ENCODE measurements at places on chromosomes 6 and 20.

GRCh38 chr6:36698871-36699271 is 1.2 kb downstream of the RAB44 start:
- DNase-seq = no peak

DNA sequence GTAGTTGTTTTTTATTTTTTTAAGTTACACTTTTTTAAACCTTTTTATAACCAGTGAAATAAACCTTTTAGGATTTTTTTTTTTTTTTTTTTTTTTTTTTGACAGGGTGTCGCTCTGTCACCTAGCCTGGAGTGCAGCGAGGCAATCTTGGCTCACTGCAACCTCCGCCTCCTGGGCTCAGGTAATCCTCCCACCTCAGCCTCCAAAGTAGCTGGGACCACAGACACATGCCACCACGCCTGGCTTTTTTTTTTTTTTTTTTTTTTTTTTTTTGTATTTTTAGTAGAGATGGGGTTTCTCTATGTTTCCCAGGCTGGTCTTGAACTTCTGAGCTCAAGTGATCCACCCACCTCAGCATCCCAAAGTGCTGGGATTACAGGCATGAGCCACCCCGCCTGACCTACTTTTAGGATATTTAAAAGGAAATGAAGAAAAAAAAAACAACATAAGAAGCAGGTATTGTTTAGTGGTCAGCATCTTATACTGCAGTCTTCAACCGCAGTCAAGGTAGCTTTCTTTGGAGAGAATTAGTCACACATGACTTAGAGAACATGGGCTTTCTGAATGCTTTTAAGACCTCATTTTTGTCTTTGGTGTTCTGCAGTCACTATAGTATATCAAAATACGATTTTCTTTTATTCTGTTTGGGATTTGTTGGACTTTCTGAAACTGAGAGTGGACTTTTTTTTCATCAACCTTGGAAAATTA is 1.6 kb downstream of the POLR1H start:
- DNase-seq = no peak

- DNase-seq = peak; percentile 67
These were observed 394 bp downstream of the AKAP12 start for GRCh38 chr6:151240036-151240685.

GRCh38 chr6:47264775-47265184 is 44.9 kb downstream of the TNFRSF21 start:
- DNase-seq = peak; percentile 57

DNA sequence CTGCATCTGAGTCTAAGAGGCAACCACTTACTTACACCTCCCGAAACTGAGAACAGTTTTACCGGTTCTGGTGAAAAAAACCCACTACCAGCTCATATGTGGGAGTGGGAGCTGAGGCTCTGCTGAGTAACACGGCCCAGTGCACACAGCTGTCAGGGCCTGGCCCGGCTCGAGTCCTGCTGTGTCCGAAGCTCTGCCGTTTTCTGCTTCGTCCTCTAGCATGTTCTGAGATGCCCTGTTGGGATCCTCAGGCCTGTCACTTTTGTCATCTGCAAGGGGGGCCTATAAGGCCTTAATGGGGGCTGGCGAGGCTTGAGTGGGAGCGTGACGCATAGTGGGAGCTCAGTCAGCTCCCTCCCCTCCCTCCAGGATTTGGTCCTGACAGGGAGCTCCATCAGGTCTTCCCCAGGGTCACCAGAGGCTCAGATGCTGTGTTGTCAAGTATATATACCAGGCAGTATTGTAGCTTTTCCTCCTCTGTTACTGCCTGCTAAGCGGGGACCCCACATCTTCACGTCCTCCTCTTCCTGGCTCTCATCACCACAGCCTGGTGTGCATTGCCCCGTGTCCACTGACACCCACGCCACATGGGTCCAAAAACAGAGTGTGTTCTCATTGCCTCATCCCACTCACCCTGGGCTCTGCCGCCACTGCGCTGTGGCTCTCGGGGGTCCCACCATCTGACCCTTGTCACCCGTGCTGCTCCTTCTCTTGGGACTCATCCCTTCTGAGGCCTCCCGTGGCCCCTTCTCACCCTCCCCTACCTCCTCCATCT is 45.2 kb upstream of the FANCE start:
- DNase-seq = no peak

DNA sequence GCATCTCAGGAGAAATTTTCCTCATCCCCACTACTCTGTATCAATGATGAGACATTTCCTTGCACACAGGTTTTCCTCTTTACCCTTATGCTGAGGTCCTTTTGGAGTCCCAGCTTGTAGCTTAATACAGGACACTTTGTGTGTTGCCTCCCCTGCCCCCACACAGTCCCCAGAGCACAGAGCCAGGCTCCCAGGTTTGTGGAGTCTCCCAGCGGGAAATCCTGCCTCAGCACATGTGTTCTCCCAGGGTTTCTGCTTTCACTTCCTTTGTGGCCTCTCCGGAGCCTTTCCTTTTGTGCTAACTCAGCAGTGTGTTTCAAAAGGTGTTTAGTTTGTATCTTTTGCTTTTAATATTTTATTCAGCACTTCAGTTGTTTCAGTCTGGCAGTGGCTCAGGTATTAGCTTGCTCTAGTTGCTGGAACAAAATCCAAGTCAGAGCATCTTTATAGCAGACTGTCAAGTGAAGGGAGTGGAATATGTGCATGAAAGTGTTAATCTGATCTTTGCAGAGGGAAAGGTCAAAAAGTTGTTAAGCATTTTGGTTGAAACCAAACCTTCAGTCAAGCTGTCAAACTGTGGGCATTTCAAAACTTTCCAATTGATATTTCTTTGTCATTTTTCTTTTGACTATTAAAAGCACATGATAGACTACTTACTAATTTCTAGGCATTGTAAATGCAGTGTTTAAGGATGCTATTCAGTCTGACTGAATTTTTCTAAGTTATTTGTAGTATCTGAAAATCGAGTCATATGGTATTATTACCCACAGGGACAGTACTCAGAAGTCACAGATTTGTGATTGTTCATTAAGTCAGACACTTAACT is 8.6 kb downstream of the SNX9 start:
- DNase-seq = peak; percentile 26

- DNase-seq = no peak
These were observed 2.2 kb downstream of the CCN2 start for GRCh38 chr6:131948692-131949619.

- no peak for DNase-seq
These were observed 154.3 kb upstream of the TENT5A start for GRCh38 chr6:81906709-81907204.

DNA sequence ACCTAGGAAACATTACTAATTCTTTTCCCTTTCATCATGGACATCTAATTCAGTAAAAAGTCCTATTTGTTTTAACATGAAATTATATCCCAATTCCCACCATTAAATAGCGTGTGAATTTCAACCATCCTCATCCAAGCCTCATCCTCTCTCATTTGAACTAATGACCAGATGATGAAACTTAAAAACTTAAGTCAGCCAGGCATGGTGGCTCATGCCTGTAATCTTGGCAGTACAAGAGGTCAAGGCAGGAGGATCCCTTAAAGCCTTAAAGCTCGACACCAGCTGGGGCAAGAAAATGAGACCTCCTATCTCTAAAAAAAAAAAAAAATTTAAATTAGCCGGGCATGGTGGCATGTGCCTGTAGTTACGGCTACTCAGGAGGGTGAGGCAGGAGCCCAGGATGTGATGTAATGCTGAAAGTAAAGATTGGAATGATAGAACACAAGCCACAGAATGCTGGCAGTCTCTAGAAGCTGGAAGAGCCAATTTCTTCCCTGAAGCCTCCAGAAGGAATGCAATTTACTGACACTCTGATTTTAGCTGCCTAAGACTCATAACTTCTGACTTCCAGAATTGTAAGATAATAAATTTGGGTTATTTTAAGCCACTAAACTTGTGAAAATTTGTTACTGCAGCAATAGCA is 27.1 kb upstream of the HAO1 start:
- DNase-seq = no peak

- no peak for DNase-seq
These were observed 56.5 kb downstream of the DTNBP1 start for GRCh38 chr6:15606347-15606746.

- no peak for DNase-seq
These were observed 20.4 kb upstream of the MCM3 start for GRCh38 chr6:52304983-52305390.

DNA sequence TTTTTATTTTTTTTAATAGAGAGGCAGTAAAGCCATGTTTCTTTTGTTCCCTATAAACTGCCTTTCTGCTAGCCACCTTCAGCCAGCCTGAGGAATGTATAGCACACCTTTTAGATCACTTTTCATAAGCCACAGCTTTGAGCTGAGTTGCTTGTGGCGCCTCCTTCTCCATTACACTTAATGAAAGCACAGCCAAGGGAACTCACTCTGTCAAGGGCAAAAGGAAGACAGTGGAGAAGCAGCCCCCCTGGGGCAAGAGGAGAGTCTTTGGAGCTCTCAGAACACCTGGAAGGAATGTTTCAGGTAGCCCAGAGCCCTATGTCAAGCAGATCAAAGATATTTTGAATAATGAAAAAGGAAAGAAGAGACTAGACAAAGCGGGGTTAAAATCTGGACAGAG is 235.1 kb downstream of the CLIC5 start:
- DNase-seq = no peak

DNA sequence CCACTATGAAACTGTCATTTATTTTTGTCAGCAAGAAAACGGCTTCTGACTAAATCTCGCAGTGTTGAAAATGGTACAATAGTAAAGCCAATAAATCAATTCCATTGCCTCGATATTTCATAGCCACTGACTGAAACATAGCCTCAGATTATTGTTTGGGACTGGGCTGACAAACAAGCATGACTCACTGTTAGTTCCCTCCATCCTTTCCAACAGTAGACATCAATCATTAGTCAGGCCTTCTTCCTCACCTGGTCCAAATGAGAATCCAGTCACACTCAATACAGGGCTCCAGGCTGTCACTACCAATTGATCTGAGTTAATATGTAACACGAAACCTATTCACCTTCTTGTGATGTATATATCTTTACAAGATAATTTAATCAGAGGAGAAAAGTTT is 66.1 kb downstream of the ADGRB3 start:
- DNase-seq = no peak

DNA sequence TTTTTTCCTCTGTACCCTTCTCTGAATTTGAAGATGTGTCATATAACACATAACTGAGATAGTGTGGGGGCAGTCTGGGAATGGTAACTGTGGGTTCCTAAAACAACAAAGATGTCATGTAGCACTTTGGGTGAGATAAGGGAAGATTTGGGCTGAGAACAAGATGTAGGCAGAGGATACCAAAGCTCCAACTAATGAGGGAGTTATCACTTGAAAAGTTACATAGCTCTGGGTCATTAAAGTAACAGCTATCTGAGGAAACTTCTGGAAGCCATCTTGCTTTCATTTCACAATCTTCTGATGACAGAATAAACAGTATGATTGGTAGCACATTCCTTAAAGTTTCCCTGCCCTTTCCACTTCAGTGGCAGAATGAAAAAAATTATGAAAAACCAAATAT is 255.4 kb downstream of the TBX18 start:
- DNase-seq = no peak

- DNase-seq = no peak
These were observed 18.3 kb downstream of the SNX9 start for GRCh38 chr6:157841211-157841840.

DNA sequence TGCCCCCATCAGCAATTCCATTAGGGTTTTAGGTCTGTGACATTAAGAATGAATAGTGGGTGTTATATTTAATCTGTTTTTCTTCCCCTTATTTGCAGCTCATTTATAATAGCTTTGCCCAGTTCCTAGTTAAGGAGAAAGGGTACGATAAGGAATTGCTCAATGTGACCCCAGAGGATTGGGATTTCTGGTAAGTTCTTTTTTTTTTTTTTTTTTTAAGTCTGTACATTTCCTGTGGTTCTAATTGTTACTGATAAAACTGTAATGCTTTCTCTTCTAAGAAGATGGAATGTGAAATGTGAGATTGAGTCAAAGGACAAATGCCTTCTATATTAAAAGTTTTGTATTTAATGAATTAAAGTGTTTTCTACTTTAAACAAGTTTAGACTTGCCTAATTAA is 5.5 kb downstream of the NT5DC1 start:
- no peak for DNase-seq

GRCh38 chr20:59708326-59708725 is 104.0 kb downstream of the PHACTR3 start:
- no peak for DNase-seq

DNA sequence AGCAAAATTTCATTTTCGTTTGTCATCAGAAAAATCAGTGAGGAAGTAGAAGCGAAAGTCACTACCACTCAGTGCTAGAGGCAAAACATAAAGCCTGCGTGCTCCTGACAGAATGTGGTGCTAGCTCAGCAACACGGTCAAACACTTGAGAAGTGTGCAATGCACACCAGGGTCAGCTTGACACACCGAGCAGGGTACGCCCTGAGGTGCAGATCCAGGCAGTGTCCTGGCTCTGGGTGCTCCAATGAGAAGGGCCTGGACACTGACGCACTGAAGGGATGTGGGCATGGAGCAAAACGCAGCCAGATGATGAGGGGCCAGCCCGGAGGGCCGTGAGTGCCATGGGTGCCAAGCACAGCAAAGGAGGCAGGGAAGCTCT is 5.9 kb downstream of the RNASET2 start:
- DNase-seq = no peak

DNA sequence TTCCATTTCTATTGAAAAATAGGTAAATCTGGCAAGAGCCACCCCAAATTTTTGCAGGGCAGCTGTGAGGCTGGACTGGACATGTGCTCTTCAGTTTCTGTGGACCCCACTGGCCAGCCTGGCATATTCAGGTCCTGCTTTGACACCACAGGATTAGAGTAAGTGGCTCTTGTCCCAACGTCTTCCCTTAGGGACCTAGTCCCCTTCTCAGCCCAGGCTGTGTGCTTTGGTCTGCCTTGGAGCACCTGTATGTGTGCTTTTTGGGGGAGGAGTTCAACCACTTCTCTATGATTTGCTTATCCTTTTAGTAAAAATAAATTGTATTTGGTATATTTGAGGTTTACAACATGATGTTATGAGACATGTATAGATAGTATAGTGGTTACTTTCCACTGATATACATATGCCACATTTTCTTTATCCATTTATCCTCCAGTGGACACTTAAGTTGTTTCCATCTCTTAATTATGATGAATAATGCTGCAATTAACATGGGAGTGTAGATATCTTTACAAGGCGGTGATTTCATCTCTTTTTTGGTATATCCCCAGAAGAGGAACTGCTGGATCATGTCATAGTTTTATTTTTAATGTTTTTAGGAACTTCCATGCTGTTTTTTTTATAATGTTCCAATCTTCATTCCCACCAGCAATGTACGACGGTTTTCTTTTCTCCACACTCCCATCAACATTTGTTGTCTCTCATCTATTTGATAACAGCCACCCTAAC is 167.8 kb upstream of the UST start:
- no peak for DNase-seq

DNA sequence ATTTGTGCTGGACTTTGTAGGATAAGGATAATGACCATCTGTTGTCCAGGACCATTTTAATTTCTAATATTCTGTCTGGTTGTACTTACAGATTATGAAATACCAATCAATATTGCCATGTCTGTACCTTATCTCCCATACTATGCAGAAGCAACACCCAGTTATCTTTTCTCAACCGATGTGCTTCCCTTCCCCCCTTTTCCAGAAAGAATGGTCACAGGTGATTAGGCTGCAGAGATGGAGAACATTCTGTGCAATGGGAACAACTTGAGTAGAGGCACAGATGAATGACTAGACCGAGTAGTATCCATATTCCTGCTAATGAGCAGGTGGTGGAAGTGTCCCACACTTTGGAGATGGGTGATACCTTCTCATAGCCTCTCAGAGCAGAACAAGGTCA is 10.5 kb downstream of the RALY start:
- DNase-seq = no peak
